ENCODE measurements at places on chromosomes 7 and 10.

DNA sequence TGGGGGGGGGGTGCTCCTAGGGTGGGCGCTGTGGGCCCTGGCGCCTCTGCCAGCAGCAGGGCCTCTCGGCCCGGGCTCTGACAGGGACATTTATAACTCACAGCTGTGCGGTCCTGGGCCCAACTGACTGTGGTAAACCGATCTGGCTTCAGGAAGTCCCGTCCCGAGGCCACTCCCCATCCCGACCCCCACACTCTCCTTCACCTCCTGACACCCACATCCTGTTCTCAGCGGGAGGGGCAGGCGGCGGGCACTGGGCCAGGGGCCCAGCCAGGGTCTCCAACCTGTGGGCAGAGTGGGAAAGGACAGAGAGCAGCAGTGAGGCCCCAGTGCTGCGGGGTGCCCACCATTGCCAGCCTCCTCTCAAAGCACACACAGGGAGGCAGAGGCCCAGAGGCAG lies 69.1 kb downstream of the ZMIZ1 start:
- DNase-seq = no peak

GRCh38 chr10:60963441-60964256 lies 19.7 kb upstream of the RHOBTB1 start:
- no peak for DNase-seq

- no peak for DNase-seq
Measured at GRCh38 chr10:21494191-21495001, 31.1 kb downstream of the SKIDA1 start.

DNA sequence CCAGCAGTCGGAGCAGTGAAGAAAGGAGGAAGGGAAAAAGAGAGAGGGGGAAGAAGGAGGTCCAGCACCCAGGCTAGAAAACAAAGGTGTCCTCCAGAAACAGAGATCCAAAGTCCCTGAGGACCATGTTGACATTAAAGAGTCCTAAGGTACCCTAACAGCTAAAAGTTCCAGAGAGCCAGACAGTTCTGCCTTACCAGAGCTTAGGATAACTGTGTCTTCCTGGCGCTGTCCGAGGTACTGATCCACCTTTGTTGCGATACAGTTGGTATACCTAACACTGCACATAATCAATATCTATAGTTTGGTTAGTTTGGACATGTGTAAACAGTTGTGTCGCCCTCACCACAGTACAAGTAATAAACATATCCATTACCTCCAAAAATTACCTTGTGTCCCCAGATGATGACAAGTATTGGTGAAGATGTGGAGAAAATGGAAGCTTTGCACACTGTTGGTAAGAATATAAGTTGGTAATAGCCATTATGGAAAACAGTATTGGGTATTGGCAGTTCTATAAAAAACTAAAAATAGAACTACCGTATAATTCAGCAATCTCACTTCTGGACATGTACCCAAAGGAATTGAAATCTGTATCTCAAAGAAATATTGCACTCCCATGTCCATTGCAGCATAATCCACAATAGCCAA lies 59.8 kb downstream of the GRID1 start:
- DNase-seq = no peak

GRCh38 chr10:18005781-18006456 lies 54.2 kb downstream of the SLC39A12 start:
- DNase-seq = no peak

DNA sequence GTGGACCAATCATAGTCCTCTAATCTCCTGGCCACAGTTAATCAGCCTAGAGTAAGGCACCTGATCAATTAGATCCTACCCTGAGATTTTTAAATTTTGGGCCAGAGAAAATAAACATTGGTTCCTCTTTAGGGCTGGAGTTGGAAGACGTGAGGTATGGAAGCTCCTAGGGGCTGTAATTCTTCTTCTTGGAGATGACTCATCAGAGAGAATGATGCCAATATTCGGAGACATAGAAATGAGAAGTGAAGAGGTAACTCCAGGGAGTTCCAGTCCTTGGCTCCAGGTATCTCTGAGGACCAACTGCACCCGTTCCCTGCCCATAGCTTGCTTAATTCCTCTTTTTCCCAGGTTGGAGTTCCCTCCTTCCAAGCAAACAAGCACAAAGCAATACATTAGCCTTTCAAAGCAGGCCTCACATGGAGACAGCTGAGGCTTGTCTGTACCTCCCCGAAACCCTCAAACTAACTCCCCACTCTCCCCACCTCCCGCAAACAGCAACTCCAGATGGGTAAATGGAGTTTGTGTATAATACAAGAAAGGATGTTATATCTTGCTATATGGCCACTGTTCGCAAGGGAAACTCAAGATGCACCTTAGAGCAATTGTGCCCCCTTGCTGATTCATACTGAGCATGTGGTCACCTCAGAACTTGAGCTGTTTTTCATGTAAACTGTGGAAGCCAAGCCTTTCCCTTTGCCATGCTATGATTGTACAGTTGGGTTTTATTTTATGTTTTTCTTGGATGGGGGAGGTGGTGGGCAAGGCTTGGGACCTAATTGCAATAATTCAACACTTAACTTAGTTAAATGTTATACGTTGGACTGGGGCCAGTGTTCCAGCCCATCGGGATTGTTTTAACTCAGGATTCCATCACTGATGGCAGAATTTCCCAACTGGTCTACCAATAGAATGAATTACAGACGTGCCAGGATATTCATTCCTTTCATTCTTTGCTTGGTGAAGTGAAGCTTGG lies 29.3 kb downstream of the PIK3AP1 start:
- no peak for DNase-seq

- DNase-seq = no peak
Measured at GRCh38 chr7:108211382-108212201, 81.4 kb upstream of the LAMB4 start.

DNA sequence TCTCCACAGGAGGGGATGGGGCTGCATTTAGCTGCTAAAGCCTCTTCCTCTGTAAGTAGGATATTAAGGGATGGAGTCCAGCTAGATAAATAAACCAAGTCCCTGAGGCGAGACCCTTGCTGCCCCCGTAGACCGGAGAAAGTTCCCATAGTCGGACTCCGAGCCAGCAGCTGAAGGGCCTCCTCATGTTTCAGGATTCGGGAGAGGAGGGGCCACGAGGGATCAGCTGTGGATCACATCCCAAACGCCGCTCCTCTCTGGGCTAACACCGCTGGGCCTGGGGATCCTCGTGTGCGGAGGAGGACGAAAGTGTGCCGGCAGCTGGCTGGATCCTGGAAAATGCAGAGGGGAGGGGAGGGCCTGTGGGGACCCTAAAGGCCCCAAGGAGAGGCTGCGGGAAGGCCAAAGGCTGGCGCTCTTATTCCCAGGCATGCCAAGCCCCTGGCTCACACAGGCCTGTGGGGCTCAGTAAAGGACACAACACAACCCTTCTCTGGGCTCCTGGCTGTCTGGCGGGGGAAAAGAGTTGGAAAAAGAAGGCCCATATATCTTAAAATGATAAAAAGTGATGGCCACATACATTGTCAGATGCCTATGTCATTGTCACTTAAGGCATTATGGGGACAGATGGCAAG lies 82.5 kb upstream of the TMEM72 start:
- DNase-seq = no peak
